ENCODE measurements at places on chromosomes 5 and 9. TPM values are rescaled to one million over a fixed set of nuclear protein-coding genes. Genes with fewer than 3 reads are reported as not detected.

DNA sequence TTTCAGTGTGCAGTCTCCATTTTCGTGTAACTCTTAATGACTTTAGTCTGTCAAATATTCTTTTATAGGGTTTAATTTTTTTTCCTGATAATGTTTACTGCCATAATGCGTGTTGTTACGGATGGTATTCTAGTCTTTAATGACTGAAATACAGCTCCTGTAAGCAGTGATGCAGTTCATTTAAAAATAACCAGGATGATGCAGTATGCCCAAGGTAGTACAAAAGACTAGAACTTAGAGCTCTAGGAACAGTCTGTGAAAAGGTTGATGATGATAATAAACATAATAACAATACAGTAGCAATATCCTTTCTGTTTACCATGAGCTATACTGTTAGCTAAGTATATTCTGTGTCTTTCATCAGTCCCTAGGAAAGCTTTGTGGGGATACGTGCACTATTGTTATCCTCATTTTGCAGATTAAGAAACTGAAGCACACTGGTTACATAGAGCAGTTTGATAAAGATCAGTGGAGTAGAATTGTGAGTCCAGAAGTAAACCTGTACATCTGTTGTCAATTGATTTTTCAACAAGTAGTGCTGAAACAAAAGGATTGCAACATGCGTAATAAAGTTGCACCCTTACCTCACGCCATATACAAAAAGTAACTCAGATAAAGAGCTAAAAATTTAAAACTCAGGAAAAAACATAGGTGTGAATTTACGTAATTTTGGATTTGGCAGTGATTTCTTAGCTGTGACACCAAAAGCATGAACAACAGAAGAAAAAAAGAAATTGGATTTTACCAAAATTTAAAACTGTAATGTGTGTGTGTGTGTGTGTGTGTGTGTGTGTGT, 64.5 kb downstream of the MTREX start:
- DNase-seq: no peak
- peaks cover 4% of the 10 kb centered on the region for H3K36me3 ChIP-seq
- H3K27me3 ChIP-seq: no peaks in the 10 kb centered on the region
- H3K27ac ChIP-seq: no peak overlapping the region

DNA sequence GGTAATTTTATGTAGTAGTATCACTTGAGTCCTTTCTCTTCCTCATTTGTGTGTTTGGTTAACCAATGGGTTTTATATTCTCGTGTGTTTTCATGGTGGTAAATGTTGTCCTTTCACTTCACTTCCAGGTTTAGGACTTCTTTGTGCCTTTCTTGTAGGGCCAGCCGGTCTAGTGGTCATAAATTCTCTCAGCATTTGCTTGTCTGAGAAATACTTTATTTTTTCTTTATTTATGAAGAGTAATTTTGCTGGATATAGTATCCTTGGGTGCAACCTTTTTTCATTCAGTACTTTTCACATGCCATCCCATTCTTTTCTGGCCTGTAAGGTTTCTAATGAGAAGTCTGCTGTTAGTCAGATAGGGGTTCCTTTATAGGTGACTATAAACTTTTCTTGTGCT, 107.1 kb downstream of the GNA14 start:
- H3K4me3 ChIP-seq: no peak overlapping the region
- no peaks in the 10 kb centered on the region for H3K36me3 ChIP-seq
- no peaks in the 10 kb centered on the region for H3K27me3 ChIP-seq
- DNase-seq: no peak
- no peaks in the 10 kb centered on the region for H3K4me1 ChIP-seq
- H3K27ac ChIP-seq: no peak overlapping the region

- no peak within 1 kb of the TSS for H3K4me3 ChIP-seq
- H3K36me3 ChIP-seq: no peaks in the 10 kb centered on the region
- DNase-seq: no peak
- H3K27ac ChIP-seq: no peak within 1 kb of the TSS
Measured at GRCh38 chr5:3595006-3595961, at the start of gene IRX1. Gene IRX1, plus strand, starts transcription at chr5:3595832. Its CDS starts 274 bp downstream, at chr5:3596106.

DNA sequence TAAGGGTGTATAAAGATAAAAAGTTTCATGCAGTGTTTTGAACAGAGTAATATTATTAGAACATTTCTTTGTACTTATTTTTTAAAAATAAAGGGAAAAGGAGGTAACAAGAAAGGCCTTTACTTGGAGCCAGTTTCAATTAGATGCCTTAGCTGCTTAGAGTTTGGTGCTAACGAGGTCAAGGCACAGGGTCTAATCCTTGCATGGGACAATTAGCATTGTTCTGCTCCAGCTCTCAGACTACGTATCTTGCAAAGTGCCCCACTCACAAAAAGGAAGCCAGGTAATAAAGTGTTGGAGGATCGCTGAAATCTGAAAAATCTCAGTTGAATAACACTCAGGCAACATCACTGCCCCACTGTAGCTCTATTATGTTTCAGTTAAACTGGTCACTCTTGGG, 2011.3 kb downstream of the EFNA5 start:
- H3K4me3 ChIP-seq: no peak overlapping the region
- H3K27me3 ChIP-seq: no peaks in the 10 kb centered on the region
- no peak for DNase-seq
- no peaks in the 10 kb centered on the region for H3K4me1 ChIP-seq
- H3K27ac ChIP-seq: no peak overlapping the region
- H3K36me3 ChIP-seq: no peaks in the 10 kb centered on the region

GRCh38 chr5:161547406-161547737, 847 bp upstream of the GABRB2 start:
- no peak overlapping the region for H3K27ac ChIP-seq
- no peaks in the 10 kb centered on the region for H3K36me3 ChIP-seq
- H3K4me3 ChIP-seq: peak overlapping the region; percentile 52
- no peak for DNase-seq
- H3K4me1 ChIP-seq: peaks cover 5% of the 10 kb centered on the region

DNA sequence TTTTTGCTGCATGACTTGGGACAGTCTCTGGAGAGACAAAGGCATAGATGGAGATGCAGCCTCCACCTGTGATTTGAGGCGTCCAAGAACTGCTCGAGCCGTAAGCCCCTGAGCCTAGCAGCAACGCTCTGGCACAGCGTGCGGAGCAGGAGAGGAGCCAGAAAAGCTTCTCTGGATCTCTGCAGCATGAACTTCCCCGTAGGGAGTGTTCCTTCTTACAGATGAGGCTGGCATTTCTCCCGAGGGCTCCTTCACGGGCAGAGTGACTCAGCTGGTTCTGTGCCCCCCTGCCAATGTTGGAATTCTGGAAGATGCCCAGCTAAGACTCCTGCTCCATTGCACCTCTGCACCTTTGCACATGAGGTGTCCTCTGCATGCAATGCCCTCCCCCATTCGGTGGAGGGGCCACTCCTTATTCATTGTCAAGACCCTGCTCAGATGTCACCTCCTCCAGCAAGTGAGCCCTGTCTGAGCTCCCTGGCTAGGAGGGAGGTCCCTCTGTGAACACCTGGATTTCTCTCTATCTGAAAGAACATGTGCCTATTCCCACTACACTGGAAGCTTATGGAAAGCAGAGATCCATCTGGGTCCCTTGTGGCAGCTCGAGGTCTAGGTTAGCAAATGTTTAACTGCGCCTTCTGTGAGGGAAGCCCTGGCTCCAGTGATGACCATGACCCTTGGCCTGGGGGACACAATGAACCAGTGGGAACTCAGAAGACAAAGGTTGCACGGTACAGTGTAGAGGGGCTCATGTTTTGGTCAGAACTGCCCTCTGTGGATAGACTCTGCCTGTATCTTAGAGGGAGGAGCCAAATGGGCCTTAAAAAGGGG, 39.6 kb downstream of the SH3PXD2B start:
- peak; percentile 88 for DNase-seq
- H3K27me3 ChIP-seq: no peaks in the 10 kb centered on the region
- peak overlapping the region; percentile 59 for H3K27ac ChIP-seq
- no peak overlapping the region for H3K4me3 ChIP-seq
- no peaks in the 10 kb centered on the region for H3K36me3 ChIP-seq
- peaks cover 75% of the 10 kb centered on the region for H3K4me1 ChIP-seq

GRCh38 chr5:132257131-132258101, at the start of gene PDLIM4:
Gene PDLIM4, plus strand, starts transcription at chr5:132257696. Its CDS starts 39 bp downstream, at chr5:132257735.
- no peak within 1 kb of the TSS for H3K4me3 ChIP-seq
- DNase-seq: peak; percentile 5
- H3K27ac ChIP-seq: no peak within 1 kb of the TSS

GRCh38 chr5:95735406-95735805, 4.3 kb downstream of the RHOBTB3 start:
- peaks cover 58% of the 10 kb centered on the region for H3K4me1 ChIP-seq
- H3K36me3 ChIP-seq: peaks cover 17% of the 10 kb centered on the region
- DNase-seq: no peak
- H3K27me3 ChIP-seq: no peaks in the 10 kb centered on the region

DNA sequence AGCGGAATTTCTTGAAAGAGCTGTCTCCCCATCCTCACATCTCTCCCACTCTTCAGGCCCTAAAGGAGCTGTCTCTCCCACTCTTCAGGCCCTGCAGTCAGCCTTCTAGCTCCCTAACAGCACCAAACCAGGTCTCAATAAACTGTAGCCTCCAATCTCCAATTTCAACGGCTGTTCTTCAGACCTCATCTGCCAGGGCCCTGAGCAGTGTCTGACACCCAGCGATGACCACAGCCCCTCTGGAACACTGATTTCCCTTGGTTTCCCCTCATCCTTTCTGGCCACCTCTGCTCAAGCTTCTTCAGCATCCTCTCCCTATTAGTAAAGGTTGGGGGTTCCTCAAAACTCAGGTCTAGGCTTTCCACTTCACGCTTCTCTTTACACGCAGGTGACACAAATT, 1.6 kb upstream of the P4HA2 start:
- DNase-seq: peak; percentile 20
- no peak overlapping the region for H3K4me3 ChIP-seq
- peaks cover 17% of the 10 kb centered on the region for H3K4me1 ChIP-seq
- H3K36me3 ChIP-seq: no peaks in the 10 kb centered on the region
- H3K27ac ChIP-seq: no peak overlapping the region

DNA sequence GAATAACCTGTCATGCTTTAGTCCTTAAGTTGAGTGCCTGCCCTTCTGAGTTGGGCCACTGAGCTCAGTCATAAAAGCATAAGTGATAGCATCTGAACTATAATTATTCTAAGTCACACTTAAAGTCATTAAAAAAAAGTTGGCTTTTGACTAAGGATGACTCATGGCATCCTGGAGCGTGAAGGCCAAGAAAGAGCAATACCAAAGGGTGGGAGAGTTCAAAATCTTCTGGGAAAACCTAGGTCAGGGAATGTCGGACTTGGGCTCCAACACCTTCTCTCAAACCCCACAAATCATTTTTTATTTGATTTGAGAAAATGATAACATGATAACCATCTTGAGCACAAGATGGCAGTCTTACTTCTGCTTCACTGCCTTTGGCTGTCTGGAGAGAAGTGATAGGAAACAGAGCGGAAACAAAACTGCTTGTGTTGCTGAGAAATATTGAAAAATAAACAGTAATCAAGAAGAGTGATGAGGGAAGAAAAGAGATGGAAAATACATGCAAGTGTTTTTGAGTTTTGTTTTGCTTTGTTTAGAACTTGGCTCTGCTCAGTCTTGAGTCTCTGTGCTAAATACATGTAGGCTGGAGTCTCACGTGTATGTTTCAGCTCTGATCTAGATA, 16.9 kb upstream of the NTRK2 start:
- no peak for DNase-seq
- no peaks in the 10 kb centered on the region for H3K36me3 ChIP-seq
- no peaks in the 10 kb centered on the region for H3K4me1 ChIP-seq
- no peak overlapping the region for H3K4me3 ChIP-seq
- H3K27me3 ChIP-seq: no peaks in the 10 kb centered on the region

- no peak overlapping the region for H3K27ac ChIP-seq
- no peak for DNase-seq
- no peak overlapping the region for H3K4me3 ChIP-seq
Measured at GRCh38 chr5:179967489-179967888, 59.8 kb upstream of the TBC1D9B start.

GRCh38 chr5:56175021-56175420, 58.1 kb downstream of the ANKRD55 start:
- no peaks in the 10 kb centered on the region for H3K36me3 ChIP-seq
- H3K27me3 ChIP-seq: no peaks in the 10 kb centered on the region
- H3K27ac ChIP-seq: no peak overlapping the region
- DNase-seq: no peak
- H3K4me3 ChIP-seq: no peak overlapping the region
- H3K4me1 ChIP-seq: peaks cover 70% of the 10 kb centered on the region

GRCh38 chr5:135063056-135063445, 29.0 kb upstream of the PITX1 start:
- H3K27me3 ChIP-seq: no peaks in the 10 kb centered on the region
- H3K36me3 ChIP-seq: no peaks in the 10 kb centered on the region
- H3K27ac ChIP-seq: no peak overlapping the region

DNA sequence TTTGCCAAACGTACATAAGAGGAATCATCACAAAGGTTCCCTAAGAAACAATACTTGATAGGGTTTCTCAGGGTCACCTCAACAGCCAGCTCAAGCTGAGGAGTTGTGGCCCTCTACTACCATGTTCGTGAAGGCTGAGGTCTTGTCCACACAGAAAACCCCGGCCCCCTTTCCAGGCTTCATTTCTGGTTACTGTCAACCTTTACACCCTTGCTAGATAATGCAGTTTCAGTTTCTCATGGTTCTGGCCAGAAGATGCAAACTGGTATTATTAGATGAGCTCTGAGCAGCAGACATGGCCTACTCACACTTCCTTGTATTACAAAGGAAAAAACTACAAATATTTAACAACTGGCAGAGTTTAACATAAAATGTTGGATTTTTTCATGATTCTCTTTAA, 22.8 kb upstream of the KCNN2 start:
- DNase-seq: no peak
- no peak overlapping the region for H3K27ac ChIP-seq
- no peak overlapping the region for H3K4me3 ChIP-seq
- no peaks in the 10 kb centered on the region for H3K27me3 ChIP-seq

DNA sequence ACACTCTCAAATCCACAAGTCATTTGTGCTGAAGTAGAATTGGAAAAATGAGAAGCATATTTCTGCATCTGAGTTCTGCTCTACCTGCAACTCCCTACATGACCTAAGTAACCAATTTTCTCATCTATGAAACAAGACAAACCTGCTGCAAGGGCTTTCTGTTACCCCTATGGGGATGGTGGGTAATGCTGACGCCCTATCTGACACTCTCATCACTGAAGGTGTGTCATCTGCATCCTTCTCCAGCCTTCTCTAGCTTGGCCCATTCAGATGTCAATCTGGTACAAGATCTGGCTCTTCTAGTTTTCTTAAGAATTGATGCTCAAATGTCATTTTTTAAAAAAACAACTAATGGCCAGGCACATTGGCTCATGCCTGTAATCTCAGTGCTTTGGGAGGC, 73.8 kb downstream of the RFX3 start:
- H3K27me3 ChIP-seq: no peaks in the 10 kb centered on the region
- H3K27ac ChIP-seq: no peak overlapping the region
- H3K4me3 ChIP-seq: no peak overlapping the region
- no peaks in the 10 kb centered on the region for H3K4me1 ChIP-seq
- DNase-seq: no peak

GRCh38 chr5:143652108-143652700, 159.8 kb upstream of the HMHB1 start:
- no peaks in the 10 kb centered on the region for H3K27me3 ChIP-seq
- no peak overlapping the region for H3K4me3 ChIP-seq
- no peak overlapping the region for H3K27ac ChIP-seq
- no peaks in the 10 kb centered on the region for H3K4me1 ChIP-seq
- no peak for DNase-seq
- no peaks in the 10 kb centered on the region for H3K36me3 ChIP-seq

Gene PDZD2
- 2.8 TPM for total RNA-seq

Gene GLDC
- not detected for total RNA-seq

Gene MZB1
- total RNA-seq: 1.0 TPM

Gene BNC2
- total RNA-seq: 3.8 TPM

Measured in adrenal gland (tissue), 19 donors.